ENCODE measurements at places on chromosomes 12 and 14.

DNA sequence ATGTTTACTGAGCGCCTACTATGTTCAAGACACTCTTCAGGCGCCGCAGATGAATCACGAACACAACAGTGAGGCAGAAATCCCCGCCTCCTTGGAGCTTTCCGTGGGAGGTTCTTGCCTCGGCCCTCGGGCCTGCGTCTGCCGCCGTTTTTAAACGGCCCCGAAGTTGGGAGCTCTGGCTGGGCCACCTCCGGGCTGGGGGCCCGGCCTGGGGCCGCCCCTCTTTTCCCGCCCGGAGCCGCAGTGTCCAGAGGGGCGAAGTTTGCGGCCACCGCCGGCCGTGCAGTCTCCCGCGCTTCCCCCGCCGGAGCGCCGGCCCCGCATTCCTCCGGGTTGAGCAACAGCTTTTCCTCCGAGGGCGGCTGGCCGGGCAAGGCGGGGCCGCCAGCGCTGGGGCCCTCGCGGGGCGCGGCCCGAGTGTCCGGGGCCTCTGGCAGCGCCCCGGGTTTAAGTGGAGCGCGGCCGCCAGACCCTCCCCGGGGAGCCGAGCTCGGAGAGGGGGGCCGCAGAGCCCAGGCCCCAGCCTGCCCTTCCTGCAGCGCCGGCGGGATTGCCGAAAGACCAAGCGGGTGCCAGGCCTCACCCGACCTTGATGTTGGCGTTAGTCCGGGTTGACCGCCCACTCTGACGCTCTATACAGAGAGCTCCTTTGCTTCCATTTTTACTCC is 18.7 kb upstream of the CTDSP2 start:
- DNase-seq = peak; percentile 54

GRCh38 chr14:29637411-29637810 is 290.2 kb downstream of the PRKD1 start:
- DNase-seq = no peak

- no peak for DNase-seq
These were observed 26.5 kb upstream of the POC1B start for GRCh38 chr12:89552376-89552775.

DNA sequence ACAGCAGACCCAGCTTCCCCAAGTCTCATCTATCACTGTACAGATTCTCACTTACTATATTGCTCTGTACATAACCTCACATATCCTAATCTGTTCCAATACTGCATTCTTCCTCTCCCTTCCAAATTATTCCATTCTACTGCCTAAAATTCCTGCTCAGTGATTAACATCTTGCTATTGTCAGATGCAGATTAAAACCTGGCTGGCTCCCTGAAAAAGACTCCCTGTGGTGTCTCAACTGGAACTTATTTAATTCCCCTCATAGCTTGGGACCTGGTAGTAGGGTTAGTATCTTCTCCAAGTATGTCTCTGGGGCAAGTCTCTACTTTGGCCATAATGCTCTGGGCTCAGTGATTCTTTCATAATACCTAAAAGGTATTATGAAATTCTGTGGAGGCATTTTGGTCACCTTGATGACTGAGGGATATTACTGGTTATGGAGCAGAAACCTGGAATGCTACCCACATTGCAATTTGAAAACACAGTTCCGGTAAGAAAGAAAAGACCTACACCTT is 55.8 kb downstream of the PAWR start:
- no peak for DNase-seq

DNA sequence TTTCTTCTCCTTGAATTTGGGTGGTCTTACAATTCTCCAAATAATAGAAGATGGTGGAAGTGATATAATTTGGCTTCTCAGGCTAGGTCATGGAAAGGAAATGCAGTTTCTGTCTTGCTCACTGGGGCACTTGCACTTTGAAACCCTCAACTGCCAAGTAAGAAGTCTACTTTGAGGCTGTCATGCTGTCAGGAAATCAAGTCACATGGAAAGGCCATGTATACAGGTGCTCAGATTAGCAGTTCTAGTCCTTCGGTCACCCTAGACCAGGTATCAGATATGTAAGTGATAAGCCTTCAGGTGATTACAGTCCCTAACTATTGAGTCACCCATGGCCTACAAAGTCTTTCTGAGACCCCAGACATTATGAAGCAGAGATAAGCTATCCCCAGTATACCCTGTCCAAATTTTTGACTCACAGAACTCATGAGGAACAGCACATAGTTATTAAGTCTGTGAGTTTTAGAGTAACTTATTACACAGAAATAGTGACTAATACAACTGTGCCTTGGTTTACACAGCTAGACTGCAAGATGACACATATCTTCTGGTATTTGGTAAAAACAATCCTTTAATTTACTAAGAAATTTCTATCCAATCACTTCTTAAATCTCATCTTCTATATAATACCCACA is 26.3 kb upstream of the BBS10 start:
- DNase-seq = no peak

Data from stimulated activated CD4-positive, alpha-beta T cell treated with anti-CD3 and anti-CD28 coated beads, Interleukin-1b, Interleukin-23, amount 100 ng/mL, for 24 hours (primary cell).